ENCODE measurements at places on chromosomes 2 and 18.
A peak's percentile ranks its signal among the peaks of the same experiment; 100 is the strongest.

- peak; percentile 57 for DNase-seq
Measured at GRCh38 chr18:10727477-10727876, 201.7 kb downstream of the NAPG start.

DNA sequence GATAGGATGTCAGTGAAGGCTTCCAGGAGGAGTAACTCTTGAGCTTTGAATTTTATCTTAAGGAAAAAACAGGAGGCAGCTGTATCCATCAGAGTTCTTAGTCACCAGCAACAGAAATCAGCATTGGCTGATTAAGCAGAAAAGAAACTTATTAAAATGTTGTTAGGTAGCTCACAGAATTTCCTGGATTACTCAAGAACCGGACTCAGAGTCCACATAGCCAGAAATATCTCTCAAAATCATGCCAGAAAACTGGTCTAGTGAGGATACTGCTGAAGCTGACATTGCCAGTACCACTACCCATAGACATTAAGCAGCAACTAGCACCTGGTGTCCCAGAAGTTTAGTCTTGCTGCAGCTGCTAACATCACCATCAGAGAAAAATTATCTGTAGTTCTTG lies 10.1 kb upstream of the AFTPH start:
- DNase-seq: no peak

GRCh38 chr2:9665898-9666297 lies 35.1 kb upstream of the YWHAQ start:
- no peak for DNase-seq

DNA sequence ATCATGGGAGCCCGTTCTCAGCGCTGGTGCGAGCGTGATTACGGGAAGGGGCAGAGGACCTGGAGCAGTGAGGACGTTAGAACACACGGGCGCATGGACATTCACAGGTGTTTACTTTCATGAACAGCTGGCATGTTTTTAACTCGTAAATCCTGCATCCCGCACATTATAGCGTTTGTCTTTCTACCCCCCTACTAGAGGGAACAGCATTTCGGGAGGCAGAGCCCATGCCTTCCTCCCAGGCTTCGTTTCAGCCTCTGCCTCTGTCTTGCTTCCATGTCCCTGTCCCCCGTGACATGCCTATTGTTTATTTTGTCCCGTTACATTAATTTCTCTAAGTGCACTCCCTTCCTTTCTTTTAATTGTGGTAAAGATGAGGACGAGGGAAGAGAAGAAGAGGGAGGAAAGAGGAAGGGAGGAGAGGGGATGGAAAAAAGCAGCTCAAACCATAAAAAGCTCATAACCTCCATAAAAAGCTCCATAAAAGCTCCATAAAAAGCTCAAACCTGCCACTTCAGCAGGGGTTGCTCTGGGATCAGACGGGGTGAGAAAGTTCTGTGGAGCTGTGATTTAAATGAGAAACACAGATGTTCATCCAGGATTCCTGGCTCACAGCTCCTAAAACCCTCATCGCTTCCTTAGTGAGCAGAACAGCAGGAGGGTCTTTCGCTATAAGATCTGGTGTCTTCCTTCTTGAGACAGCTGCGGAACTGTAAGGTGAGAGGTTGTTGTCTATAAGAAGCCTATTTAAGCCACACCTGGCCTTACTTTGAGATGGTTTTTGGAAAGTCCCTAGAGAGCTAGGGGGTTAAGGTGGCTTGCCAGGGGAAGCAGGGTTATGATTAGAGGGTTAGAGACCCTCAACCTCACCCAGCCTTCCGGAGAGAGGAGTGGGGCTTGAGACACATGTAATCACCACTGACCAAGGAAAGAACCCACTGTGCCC lies 66.6 kb upstream of the SNTG2 start:
- DNase-seq: no peak

- no peak for DNase-seq
Measured at GRCh38 chr2:196849895-196850294, 40.7 kb upstream of the C2orf66 start.

GRCh38 chr18:35106845-35107148 lies 65.6 kb downstream of the MAPRE2 start:
- DNase-seq: no peak

- DNase-seq: no peak
Measured at GRCh38 chr2:211085056-211085680, 528.8 kb downstream of the CPS1 start.

- DNase-seq: no peak
Measured at GRCh38 chr2:3626118-3626811, 31.4 kb downstream of the COLEC11 start.

GRCh38 chr2:157015015-157015575 lies 242.4 kb upstream of the GALNT5 start:
- DNase-seq: no peak

- no peak for DNase-seq
Measured at GRCh38 chr2:241925277-241925676, 55.7 kb downstream of the RTP5 start.

DNA sequence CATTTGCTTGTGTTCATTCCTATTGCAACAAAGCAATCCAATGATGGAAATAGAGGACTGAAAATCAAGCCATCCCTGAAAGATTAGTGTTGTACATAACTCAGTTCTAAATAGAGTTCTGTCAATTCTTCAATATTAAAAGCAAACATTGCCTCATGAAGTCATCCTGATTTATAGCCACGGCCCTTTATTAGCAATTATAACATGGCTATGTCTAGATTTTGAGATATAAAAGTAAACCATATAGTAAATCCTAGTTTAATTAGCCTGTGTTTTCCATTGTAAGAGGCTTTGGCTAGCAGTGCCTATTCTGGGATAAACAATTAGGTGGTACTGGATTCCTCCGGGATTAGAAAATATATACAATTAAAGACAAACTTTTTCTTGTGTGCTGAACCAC lies 33.2 kb upstream of the VIT start:
- no peak for DNase-seq

GRCh38 chr2:46303822-46304221 lies 6.6 kb downstream of the EPAS1 start:
- no peak for DNase-seq

DNA sequence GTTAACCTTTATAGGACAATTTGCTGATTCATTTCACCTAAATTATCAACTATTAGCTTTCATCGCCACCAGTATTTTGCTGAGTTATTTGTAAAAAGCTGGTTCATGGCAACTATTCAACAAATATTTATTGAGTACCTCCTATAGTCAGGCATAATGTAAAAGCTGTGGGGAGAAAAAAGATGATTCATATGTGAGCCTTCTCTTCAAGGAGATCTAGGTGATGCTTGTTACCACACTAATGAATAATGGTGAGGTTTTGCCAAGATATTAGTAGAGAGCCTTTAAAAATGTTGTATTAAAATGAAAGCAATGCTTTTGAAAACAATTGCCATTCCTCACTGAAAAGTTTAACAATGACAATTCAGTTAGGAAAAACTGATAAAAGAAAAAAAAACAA lies 187.8 kb downstream of the ANKRD44 start:
- DNase-seq: no peak

DNA sequence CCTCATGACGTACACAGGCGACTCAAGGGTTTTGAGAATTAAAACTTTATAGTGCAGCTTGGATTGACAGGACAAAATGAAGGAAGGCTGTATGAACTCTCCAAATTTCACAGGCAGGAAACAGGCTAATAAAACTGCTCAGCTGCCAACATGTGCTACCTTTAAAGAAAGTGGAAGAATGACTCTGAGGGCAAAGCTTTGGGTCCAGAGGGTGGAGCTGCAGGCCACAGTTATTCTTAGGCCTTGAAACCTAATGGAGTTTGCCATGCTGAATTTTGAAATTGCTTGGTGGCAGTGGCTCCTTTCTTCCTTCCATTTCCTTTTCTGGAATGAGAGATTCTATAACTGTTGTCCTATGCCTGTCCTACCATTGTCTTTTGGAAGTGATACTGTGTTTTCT lies 34.8 kb downstream of the HAT1 start:
- DNase-seq: no peak

DNA sequence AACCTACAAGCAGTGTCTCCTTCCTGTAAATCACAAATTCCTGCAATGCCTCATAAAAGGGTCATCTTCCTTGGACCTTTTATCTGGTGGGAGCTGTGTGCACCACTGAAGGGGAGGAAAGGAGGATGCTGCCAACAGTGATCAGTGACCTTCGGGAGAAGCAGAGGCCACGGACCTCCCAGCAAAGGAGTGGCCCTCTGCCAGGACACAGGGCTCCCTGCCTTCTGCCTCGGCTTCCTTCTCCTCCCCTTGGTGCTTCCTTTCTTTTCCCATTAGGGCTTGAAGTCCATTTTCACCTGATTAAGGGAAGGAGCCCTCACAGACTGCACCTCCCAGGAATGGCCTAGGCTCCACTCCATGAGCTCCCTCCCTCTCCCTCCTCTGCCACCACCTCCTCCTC lies 85.3 kb upstream of the ITGA6 start:
- no peak for DNase-seq

GRCh38 chr18:10546557-10547300 lies 20.9 kb downstream of the NAPG start:
- DNase-seq: no peak

- DNase-seq: peak; percentile 93
Measured at GRCh38 chr2:219289537-219290361, 10.6 kb downstream of the DNAJB2 start.

- no peak for DNase-seq
Measured at GRCh38 chr2:86023366-86023712, 82.3 kb downstream of the POLR1A start.

GRCh38 chr2:234300932-234301823 lies 195.7 kb downstream of the ARL4C start:
- DNase-seq: no peak

- DNase-seq: no peak
Measured at GRCh38 chr2:48135797-48136196, 229.5 kb upstream of the FBXO11 start.

DNA sequence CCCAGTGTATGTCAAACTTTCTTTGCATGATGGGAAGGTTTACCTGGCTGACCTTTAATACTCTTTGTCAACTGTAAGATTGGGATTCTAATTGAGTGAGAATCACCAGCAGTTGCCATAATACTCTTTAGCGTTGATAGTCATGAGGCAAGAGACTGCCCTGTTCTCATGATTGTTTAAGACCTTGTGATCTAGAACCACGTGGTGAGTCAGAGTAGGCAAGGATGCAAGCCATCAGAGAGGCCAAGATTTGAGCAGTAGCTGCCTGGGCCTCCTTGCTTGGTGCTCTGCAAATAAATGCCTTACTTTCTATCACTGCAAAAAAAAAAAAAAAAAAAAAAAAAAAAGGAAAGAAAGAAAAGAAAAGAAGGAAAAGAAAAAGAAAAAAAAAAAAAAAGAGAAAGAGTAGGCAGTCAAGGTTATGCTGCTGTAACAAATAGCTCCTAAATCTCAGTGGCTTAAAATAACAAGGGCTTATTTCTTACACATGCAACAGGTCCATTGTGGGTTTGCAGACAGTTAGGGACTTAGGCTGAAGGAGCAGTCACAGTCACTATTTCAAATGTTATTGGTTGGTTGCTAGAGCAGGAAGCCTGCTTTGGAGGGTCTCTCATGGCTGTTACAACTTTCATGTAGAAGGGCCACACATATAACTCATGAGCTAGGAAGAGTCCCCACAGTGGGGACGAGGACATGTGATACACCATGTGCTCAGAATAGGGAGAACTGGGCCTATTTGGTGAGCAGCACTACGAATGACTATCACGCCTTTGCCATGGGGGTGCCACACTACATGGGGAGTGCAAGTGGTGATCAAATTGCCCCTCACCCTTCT lies 21.7 kb downstream of the IL1R2 start:
- DNase-seq: no peak

GRCh38 chr18:54378057-54378456 lies 20.4 kb downstream of the C18orf54 start:
- no peak for DNase-seq

DNA sequence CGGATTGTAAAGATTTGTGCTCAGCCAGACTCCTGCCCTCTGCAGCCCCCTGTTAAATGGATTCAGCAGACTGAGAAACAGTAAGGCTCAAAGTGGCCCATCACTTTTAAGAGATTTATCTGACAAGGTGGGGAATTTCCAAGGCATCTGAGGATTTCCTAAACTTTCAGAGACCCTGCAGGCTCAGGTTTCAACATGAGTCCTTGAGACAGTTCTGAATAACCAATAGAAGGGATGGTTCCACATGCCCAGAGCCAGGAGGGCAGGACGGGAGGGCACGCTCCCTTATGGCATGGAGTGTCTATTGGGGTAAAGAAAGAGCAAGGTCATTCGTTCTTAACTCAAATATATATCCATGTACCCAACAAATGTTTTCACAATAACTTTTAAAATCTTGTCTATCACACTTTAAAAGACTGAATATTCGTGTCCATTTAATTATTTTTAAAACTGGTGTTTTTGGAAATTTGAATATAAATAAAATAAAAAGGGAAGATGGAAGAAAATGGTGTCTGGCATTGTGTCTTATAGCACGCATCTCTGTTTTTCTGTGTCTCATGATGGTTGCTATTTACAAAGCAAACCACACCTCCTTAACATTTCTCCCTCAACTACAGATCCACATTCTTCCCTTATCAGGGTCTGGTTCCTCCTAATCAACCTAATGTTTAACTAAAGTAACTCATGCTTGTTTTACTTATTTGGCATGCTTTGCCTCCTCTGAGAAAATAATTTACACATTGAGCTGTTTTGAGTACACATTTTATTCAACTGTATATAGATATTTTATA lies 56.0 kb upstream of the DSG1 start:
- no peak for DNase-seq

DNA sequence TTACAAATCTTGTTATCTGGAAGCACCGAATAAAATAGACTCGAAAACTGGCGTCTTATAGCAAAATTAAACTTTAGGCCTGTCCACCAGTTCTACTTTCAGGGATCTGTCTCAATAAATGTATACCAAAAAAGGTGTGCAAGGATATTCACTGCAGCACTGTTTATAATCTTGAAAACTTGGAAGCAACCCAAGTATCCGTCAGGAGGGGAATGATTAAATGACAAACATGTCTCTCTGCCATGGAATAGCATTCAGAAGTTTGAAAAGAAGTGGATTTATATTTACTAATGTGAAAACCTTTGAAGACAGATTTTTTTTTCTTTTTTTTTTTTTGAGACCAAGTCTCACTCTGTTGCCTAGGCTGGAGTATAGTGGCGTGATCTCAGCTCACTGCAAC lies 32.3 kb upstream of the SATB2 start:
- no peak for DNase-seq

GRCh38 chr2:210475706-210476105 lies 853 bp downstream of the LANCL1 start:
- DNase-seq: no peak

GRCh38 chr2:215718436-215718835 lies 282.6 kb upstream of the FN1 start:
- DNase-seq: no peak

GRCh38 chr18:34222307-34223163 lies 2.2 kb downstream of the NOL4 start:
- peak; percentile 43 for DNase-seq

DNA sequence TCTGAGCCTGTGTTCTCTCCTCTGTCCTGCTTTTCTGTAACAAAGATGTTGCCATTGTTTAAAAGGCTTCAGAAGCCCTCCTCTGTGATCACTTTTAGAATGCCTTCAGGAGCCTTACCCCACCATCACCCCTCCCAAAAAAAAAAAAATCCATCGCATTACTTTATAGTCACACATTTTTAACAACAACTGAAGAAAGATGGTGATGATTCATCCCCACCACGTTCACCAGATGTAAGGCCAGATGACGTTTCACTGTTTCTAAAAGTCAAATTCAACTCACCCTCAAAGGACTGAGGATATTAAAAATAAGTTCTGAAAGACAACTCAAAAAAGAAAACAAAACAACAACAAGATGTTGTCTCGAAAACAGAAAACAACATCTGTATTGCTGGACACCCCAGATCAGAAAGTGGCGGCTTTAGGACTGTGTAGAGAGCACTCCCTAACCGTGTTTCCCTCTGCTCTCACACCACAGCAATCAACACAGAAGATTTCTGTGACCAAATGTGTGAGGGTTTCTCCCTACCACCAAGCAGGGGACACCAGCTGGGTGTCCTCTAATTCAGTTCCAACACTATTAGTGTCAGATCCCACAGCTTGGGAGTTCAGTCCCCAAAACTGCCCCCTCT lies 61.9 kb upstream of the CREB1 start:
- DNase-seq: no peak

Measured in left hindlimb (tissue), 1 donor.